ENCODE measurements at places on chromosomes 2 and 18.

DNA sequence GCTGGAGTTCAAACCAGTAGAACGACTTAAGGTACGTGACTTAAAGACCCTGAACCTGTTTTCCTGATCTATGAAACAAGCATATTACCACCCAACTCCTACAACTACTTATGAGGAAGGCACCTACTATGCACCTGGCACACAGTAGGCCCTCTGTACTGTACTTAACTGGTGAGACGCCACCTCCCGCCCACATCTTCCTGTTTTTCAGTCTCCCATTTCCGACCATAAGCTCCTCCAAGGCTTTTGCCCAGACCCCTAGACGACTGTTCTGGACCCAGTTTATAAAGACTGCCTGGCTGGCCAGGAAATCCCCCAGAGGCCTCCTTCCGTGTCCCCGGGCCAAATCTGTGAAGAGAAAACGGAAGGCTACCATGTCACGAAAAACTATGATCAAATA is 1.5 kb downstream of the GALNT14 start:
- no peak for DNase-seq

GRCh38 chr2:223235986-223236385 is 184.0 kb downstream of the KCNE4 start:
- no peak for DNase-seq

DNA sequence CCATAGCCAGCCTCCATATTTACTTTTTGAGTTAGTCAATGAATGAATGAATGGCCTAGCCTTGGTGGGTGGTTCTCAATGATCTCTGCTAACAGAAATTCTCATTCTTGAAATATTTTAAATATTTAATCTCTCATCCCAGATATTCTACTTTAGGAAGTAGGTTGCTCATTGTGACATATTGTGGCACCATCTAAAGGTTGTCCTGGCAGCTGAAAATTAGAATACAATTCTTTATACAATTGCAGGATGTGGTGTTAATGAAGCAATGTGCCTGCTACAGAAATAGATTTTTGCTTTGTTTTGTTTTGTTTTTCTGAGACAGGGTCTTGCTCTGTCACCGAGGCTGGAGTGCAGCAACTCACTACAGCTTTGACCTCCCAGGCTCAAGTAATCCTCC is 35.8 kb downstream of the SCG2 start:
- no peak for DNase-seq

GRCh38 chr18:8045160-8045883 is 478.2 kb downstream of the PTPRM start:
- DNase-seq = no peak

- DNase-seq = no peak
These were observed 7.3 kb downstream of the TNFRSF11A start for GRCh38 chr18:62332431-62332830.

DNA sequence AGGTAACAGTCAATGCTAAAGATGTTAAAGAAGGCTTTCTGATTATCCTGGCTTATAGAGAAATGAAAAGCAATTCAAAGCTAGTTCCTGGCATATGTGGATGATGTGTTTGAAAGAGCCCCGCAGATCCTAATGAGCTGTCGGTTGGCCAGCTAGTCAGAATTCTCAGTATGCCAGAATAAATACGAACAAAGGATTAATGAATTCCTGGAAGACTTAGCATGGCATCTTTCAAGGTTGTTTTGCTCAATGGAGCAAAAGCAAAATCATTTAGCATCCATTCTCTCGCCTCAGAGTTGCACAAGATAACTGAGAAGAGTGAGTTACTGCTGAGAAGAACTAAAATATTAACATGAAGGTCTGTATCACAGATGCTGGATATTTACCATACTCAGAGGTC is 307.6 kb downstream of the RIT2 start:
- no peak for DNase-seq

DNA sequence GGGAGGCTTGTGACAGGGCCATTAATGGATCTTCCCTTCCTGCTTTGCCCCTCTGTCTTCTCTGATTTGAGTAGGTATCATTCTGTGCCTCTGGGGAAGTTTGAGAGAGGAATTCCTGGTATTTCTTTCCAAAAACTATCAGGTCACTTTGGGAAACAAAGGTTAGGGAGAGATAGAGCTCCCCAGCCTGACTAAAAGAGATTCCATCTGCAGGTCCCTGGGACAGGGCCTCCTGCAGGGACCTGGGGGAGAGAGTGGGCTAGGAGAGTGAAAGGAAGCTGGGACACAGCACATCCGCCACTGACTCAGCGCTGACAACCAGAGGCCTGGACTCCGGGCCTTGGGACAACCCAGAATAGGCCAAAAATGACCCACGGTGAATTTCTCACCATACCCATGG is 6.4 kb downstream of the GALNT14 start:
- no peak for DNase-seq

- no peak for DNase-seq
These were observed 611 bp downstream of the TCF7L1 start for GRCh38 chr2:85133751-85134254.

GRCh38 chr2:127591221-127591923 is 54.6 kb upstream of the GPR17 start:
- DNase-seq = peak; percentile 41

DNA sequence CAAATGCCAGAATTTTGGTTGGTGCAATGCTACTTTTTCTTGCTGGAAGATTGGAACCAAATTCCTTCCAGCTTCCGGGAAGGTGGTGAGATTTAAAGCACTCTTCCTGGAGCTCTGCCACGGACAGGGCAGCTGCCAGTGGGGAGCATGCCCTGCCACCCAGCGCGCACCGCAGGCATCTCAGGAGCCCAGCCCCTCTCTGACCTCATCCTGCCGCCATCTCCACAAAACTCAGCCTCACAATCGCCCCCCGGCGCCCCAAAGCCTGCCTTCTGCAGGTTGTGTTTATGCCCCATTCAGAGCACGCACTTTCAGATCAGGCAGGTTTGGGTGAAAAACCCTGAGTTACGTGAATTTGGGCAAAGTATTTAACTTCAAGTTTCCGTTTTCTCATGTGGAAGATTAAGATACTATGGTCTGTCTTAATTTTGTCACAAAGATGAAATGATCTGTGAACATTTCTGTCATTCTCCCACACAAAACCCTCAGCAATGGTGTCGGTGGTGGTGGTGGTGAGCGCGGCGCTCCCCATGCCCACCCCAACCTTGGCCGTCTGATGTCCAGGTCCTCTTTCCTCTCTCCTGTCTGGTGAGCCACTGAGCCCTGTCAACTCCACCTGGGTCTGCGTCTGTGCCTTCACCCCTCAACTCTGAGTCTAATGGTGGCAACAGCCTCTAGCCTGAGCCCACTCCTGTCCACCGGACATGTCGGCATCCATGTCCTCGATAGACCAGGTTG is 282.8 kb upstream of the SALL3 start:
- no peak for DNase-seq

DNA sequence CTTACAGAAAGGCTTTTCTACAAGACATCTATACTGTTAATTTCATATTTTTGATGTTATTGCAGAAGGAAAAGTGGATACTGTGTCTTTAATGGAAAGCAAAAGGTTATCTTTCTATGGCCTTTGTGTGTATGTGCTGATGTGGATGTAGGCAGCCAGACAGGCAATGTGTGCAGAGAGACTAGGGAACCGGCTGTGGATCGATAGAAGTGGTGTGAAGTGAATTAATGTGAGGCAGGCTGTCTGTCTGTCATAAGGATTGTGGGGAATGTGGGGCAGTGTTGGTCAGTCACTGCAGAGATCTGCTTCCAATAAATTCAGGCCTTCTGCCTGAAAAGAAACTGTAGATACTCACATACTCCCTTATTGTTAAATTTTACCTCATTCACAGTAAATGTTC is 156.7 kb downstream of the WDR7 start:
- no peak for DNase-seq

GRCh38 chr2:82158150-82158549 is 1853.6 kb upstream of the LRRTM1 start:
- DNase-seq = no peak

- no peak for DNase-seq
These were observed 33.6 kb downstream of the INPP5D start for GRCh38 chr2:233093721-233094120.

GRCh38 chr2:164757934-164758695 is 83.5 kb downstream of the COBLL1 start:
- DNase-seq = no peak

- DNase-seq = no peak
These were observed 103.0 kb downstream of the KYNU start for GRCh38 chr2:142980246-142981068.

DNA sequence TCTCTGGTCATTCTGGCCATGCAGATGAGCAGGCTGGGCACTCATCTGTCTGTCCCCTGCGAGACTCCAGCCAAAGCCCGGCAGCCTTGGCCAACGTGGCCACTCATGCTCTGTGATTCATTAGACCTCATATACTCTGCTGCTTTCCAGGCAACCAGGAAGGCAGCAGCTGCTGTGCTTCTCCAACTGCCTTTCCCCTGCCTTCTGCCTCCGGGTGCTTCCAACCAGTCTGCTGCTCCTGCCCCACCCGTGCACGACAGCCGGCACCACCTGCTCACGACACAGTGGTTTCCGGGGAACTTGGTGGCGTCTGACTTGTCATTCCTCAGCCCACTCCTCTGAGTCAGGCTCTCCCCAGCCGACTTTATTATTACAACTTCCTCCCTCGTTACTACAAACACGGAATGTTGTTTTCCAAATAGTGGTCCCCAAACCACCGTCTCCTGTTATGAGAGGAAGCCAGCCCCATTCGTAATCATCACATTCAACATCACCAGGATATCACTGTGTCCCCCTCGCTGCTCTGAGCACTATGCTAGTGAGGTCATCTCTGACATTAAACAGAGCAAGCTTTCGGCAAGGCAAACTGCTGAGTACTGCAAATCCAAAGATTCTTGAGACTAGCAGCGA is 392.4 kb downstream of the ALK start:
- no peak for DNase-seq

DNA sequence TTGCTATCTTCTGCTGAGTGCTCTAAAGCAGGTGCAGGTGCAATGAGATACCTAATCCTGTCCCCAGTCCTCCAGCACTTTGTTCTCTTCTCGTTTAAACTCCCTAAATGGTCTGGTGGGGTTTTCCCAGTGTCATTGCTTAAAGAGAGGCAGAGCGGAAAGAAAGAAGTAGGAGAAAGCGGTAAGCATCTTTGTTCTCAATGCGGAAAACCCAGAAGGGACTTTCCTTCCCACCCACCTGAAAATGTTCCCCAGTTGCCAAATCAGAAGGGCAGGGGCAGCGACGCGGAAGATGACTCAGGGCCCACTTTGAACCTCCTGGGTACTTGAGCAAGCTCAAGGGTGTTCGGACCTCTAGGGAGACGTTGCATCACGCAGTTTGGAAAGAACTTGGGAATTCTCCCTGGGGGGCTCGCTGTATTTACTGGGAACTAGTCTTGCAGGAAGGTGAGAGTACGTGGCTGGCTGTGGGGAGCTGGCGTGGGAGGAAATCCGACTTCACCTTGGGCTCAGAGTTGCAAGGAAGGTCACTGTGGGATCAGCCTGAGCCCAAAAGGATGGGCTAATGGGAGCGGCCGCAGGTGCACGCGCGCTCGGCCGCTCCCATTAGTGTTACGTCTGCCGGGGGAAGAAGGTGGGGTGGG is 589 bp upstream of the SGPP2 start:
- no peak for DNase-seq

- DNase-seq = no peak
These were observed at the start of gene COL5A2 for GRCh38 chr2:189179570-189179950. TSS of gene COL5A2 (minus strand) at chr2:189179761. CDS start at chr2:189179604, 157 bp downstream.

- DNase-seq = no peak
These were observed 25.5 kb downstream of the IGFBP2 start for GRCh38 chr2:216658757-216659156.

- no peak for DNase-seq
These were observed 347.3 kb downstream of the ARHGAP15 start for GRCh38 chr2:143476336-143477087.

- DNase-seq = no peak
These were observed 38.3 kb downstream of the CRACDL start for GRCh38 chr2:98897746-98898145.

GRCh38 chr2:19219060-19219459 is 139.4 kb downstream of the OSR1 start:
- no peak for DNase-seq

- no peak for DNase-seq
These were observed 6.3 kb downstream of the TRABD2A start for GRCh38 chr2:84874381-84875212.

- DNase-seq = no peak
These were observed 74.2 kb downstream of the TNS1 start for GRCh38 chr2:217928324-217929181.

GRCh38 chr2:195382186-195382585 is 274.8 kb upstream of the SLC39A10 start:
- no peak for DNase-seq

- DNase-seq = no peak
These were observed 103.5 kb downstream of the KCNS3 start for GRCh38 chr2:17981936-17982335.

GRCh38 chr2:213627054-213627710 is 342.9 kb downstream of the SPAG16 start:
- DNase-seq = no peak

- DNase-seq = no peak
These were observed 32.4 kb downstream of the LHCGR start for GRCh38 chr2:48723129-48723528.

- DNase-seq = no peak
These were observed 4.6 kb downstream of the DYSF start for GRCh38 chr2:71457923-71458322.

- no peak for DNase-seq
These were observed 17.1 kb downstream of the APCDD1 start for GRCh38 chr18:10471574-10471973.

- DNase-seq = no peak
These were observed 362.6 kb upstream of the DLGAP1 start for GRCh38 chr18:4817665-4818064.

GRCh38 chr2:85854897-85855296 is 33.9 kb downstream of the ST3GAL5 start:
- DNase-seq = no peak

DNA sequence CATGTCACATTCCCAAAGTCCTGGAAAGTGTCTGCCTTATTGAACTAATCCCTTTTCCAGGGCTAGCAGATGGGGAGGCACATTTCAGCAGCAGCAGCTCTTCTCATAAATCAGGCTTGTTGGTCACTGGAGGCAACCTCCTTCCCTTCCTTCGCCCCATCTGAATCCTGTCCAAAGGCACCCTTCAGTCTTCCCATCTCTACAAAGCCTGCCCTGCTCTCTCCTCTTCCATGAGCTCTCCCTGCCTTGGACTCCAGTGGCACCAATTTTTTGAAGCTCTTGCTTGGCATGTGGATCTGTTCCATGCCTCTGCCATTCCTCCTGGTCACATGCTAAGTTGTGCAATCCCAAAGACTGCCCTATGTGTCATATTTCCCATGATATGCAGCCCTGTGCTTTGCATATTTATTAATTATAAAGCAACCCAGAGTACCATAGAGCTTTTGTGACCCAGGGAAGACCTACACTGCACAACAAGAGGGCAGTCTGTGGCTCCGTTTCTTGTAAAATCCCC is 70.3 kb downstream of the ANTXR1 start:
- no peak for DNase-seq

DNA sequence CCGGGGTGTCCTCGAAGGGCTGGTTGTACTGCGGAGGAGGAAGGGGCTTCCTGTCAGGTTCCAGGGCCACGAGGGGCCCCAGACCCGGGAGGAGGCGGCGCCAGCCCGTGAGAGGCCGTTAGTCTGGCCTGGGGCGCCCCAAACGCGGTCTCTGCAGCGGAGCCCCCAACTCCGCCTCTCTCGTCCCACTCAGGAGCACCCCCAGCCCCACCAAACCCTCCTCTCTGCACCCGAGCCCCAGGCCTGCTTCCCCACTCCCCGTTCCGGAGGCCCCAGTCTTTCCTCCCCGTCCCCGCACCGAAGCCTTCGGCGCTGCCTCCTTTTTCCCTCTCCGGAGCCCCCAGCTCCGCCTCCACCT is 473 bp downstream of the HJURP start:
- DNase-seq = no peak

GRCh38 chr2:74472945-74473258 is 422 bp upstream of the MRPL53 start:
- no peak for DNase-seq
